ENCODE measurements at places on chromosomes 16 and 17. TPM values are rescaled to one million over a fixed set of nuclear protein-coding genes. Genes with fewer than 3 reads are reported as not detected.

The ADORA2B gene
- 37.1 TPM for total RNA-seq

The CPPED1 gene
- total RNA-seq, result 8.0 TPM

The SLC47A1 gene
- total RNA-seq, result not detected

The SLC5A10 gene
- 0.06 TPM for total RNA-seq

The SIRT7 gene
- total RNA-seq, result 40.5 TPM

The TSR1 gene
- 117 TPM for total RNA-seq

The PIRT gene
- total RNA-seq, result not detected

The WNK4 gene
- 1.7 TPM for total RNA-seq
